Activated CD8-positive, alpha-beta T cell treated with anti-CD3 and anti-CD28 coated beads for 36 hours (primary cell): ENCODE measurements at places on chromosomes 12 and 14. TPM values are rescaled to one million over a fixed set of nuclear protein-coding genes. Genes with fewer than 3 reads are reported as not detected.
A peak's percentile ranks its signal among the peaks of the same experiment; 100 is the strongest.

- peak; percentile 94 for DNase-seq
- peaks cover 4% of the 10 kb centered on the region for H3K36me3 ChIP-seq
- peak overlapping the region; percentile 95 for H3K27ac ChIP-seq
- peaks cover 62% of the 10 kb centered on the region for H3K4me1 ChIP-seq
- no peaks in the 10 kb centered on the region for H3K27me3 ChIP-seq
Measured at GRCh38 chr12:4135919-4136605, 137.5 kb upstream of the CCND2 start.

Gene C14orf132
- total RNA-seq = 1.6 TPM

Gene SMIM41
- total RNA-seq = not detected

GRCh38 chr14:101495827-101496775 is 65.2 kb upstream of the DIO3 start:
- peaks cover 11% of the 10 kb centered on the region for H3K27me3 ChIP-seq
- H3K36me3 ChIP-seq = no peaks in the 10 kb centered on the region
- no peak for DNase-seq
- H3K27ac ChIP-seq = no peak overlapping the region
- no peak overlapping the region for H3K4me3 ChIP-seq
- no peaks in the 10 kb centered on the region for H3K4me1 ChIP-seq

Gene ASIC1
- total RNA-seq = 17.3 TPM

Gene ZFYVE1
- total RNA-seq = 7.2 TPM

DNA sequence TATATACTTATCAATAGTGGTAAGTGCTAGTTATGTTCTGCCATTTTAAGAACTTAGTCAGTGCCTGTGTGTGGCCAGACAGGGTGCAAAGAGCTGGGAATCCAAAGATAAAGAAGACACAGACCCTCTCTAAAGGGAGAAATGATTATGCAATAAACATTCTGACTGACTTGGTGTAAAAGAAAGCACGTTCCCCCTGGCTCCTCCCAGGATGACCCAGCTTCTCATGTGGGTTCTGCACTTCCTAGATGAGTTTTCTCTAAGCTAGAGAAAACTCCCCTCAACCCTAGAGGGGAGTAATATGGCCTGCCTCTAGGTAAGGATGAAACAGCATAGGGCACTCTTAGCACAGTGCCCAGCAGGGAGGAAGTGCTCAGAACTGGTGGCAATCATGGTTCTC is 231.2 kb downstream of the VRK1 start:
- H3K4me1 ChIP-seq = peaks cover 7% of the 10 kb centered on the region
- no peak overlapping the region for H3K4me3 ChIP-seq
- H3K27ac ChIP-seq = no peak overlapping the region

- H3K4me1 ChIP-seq = peaks cover 2% of the 10 kb centered on the region
- peaks cover 8% of the 10 kb centered on the region for H3K27me3 ChIP-seq
- H3K27ac ChIP-seq = no peak overlapping the region
Measured at GRCh38 chr12:109718390-109718789, 4.8 kb downstream of the FAM222A start.

DNA sequence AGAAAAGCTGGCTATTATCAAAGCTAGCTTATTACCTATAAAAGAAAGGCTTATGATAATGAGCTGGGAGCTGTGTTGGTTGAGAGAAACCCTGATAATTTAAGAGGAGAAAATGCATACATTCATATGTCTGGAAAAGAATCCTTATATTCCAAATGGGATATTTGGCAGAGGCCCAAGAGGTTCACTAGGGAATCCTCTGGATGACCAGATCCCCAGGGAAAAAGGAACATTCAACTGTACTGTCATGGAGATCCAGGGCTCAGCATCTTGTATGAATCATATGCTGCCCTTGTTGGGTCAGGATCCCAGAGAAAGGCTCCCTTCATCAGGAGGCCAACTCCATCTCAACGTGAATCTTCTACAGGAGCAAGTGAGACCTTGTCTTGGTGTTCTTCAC is 16.6 kb upstream of the FBXO34 start:
- DNase-seq = no peak
- H3K36me3 ChIP-seq = no peaks in the 10 kb centered on the region
- peaks cover 4% of the 10 kb centered on the region for H3K27me3 ChIP-seq
- H3K4me1 ChIP-seq = no peaks in the 10 kb centered on the region

GRCh38 chr12:110717037-110717436 is 25.7 kb downstream of the PPP1CC start:
- peaks cover 53% of the 10 kb centered on the region for H3K36me3 ChIP-seq
- no peaks in the 10 kb centered on the region for H3K27me3 ChIP-seq
- DNase-seq = no peak
- peaks cover 22% of the 10 kb centered on the region for H3K4me1 ChIP-seq
- peak overlapping the region; percentile 24 for H3K27ac ChIP-seq
- no peak overlapping the region for H3K4me3 ChIP-seq

DNA sequence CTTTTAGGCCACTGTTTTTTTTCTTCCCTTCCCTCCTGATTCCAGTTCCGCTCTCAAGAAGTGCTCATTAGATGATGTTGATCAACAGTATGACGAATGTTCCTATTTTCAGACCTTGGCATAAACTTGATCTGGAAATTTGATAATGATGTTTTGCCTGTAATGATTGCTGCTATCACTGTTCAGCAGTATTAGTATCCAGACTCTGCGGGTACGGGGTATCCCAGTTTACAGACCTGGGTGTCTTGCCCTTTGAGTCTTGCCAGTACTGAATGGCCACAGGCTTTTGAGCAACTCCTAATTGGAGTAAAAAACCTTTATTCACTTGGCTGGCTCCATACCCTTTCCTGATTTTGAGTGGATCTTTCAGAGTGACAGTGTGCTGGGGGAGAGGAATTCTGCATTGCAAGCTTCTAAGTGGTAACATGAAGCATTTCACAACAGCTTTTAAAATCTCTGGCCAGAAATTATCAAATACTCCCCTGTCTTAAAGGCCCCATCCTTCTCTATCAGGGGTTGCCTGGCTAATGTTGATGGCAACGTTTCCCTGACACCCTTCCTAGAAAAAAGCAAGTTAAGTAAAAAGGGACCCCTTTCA is 5.9 kb upstream of the ASB8 start:
- peaks cover 8% of the 10 kb centered on the region for H3K4me1 ChIP-seq
- H3K4me3 ChIP-seq = no peak overlapping the region
- H3K36me3 ChIP-seq = no peaks in the 10 kb centered on the region
- H3K27me3 ChIP-seq = peaks cover 5% of the 10 kb centered on the region
- no peak overlapping the region for H3K27ac ChIP-seq

Gene TAS2R9
- not detected for total RNA-seq

- no peaks in the 10 kb centered on the region for H3K36me3 ChIP-seq
- peak; percentile 94 for DNase-seq
- H3K27me3 ChIP-seq = no peaks in the 10 kb centered on the region
Measured at GRCh38 chr12:68364893-68365725, 32.9 kb upstream of the MDM1 start.

GRCh38 chr14:86946446-86946845 is 1046.5 kb downstream of the GALC start:
- no peaks in the 10 kb centered on the region for H3K27me3 ChIP-seq
- no peaks in the 10 kb centered on the region for H3K36me3 ChIP-seq
- no peak for DNase-seq
- H3K4me3 ChIP-seq = no peak overlapping the region
- H3K4me1 ChIP-seq = no peaks in the 10 kb centered on the region

GRCh38 chr14:64815257-64815656 is 64.5 kb downstream of the SPTB start:
- no peaks in the 10 kb centered on the region for H3K36me3 ChIP-seq
- DNase-seq = no peak
- peaks cover 5% of the 10 kb centered on the region for H3K4me1 ChIP-seq
- no peak overlapping the region for H3K4me3 ChIP-seq
- peaks cover 16% of the 10 kb centered on the region for H3K27me3 ChIP-seq

DNA sequence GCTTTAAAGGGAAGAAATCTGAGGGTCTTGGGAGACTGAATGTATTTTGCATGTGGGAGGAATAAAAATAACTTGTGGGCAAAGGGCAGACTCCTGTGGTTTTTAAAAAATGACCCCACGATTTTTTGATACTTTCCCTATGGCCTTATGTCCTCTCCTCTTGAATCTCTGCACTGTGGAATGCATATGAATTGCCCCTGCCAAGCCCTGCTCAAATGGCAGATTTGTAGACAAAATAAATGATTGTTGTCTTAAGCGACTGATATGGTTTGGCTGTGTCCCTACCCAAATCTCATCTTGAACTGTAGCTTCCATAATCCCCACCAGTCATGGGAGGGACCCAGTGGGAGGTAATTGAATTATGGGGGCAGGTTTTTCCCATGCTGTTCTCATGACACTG is 223.8 kb downstream of the DACT1 start:
- no peak for DNase-seq
- no peak overlapping the region for H3K27ac ChIP-seq
- H3K4me1 ChIP-seq = no peaks in the 10 kb centered on the region
- H3K36me3 ChIP-seq = no peaks in the 10 kb centered on the region

- H3K4me1 ChIP-seq = no peaks in the 10 kb centered on the region
- no peaks in the 10 kb centered on the region for H3K27me3 ChIP-seq
- no peaks in the 10 kb centered on the region for H3K36me3 ChIP-seq
- no peak for DNase-seq
Measured at GRCh38 chr12:40515041-40515816, 177.0 kb upstream of the CNTN1 start.

DNA sequence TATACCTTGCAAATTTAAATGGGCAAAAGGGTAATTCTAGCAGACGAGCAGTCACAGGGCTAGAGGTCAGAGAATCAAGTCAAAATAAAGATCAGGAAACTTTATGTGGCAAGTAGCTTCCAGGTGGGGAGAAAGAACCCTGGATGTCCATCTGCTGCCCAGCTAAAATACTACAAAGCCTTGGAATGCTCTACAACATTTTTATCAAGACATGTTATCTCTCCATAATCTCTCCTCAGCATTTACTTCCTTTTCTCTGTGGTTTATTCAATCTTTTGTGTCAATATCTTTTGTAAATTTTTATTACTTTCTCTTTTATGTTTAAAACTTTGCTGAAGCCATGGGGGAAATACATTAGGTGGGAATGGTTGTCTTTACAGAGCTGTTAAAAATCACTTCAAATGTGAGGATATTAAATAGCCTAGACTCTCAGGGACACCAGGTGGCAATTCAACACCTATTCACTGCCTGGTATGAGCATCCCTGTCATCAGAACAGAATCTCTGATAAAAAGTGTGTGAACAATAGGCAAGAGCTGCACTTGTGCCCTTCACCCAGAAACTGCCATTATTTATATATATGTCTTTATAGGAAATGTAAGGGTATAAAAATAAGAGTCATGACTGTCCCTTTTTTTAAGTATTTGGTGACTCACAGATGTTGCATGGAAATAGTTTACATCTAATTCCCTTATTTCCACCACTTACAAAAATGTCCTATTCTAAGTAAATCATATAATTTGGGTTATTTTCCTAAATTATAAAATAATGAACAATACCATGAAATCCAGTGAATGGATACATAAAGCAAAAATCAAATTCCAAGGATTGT is 152.9 kb downstream of the EPS8 start:
- no peak overlapping the region for H3K27ac ChIP-seq
- no peaks in the 10 kb centered on the region for H3K36me3 ChIP-seq
- no peak overlapping the region for H3K4me3 ChIP-seq
- no peak for DNase-seq

- DNase-seq = no peak
- no peak overlapping the region for H3K27ac ChIP-seq
- no peak overlapping the region for H3K4me3 ChIP-seq
- H3K27me3 ChIP-seq = peaks cover 11% of the 10 kb centered on the region
- no peaks in the 10 kb centered on the region for H3K36me3 ChIP-seq
Measured at GRCh38 chr14:104936361-104937155, 11.9 kb downstream of the PLD4 start.

Gene CD163
- not detected for total RNA-seq

Gene ETNK1
- 54.9 TPM for total RNA-seq

- no peaks in the 10 kb centered on the region for H3K36me3 ChIP-seq
- no peak for DNase-seq
Measured at GRCh38 chr14:103517721-103518421, 4.8 kb downstream of the CKB start.

DNA sequence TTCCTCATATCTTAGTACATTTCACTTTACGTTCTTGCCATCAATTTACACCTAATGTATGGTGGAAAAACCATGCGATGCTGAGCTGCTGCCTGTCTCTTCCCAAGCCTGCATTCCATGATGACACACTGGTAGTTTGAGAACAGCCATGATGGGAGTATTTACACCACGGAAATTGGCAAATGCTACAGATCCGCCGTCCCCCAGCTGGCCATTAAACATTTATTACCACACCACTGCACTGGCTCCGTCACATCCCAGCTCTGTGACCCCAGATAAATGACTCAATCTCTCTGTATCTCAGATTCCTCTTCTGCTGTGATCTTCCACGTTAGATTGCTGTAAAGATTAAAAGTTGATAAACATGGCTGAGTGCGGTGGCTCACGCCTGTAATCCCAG is 13.9 kb downstream of the ESRRB start:
- no peak overlapping the region for H3K4me3 ChIP-seq
- no peaks in the 10 kb centered on the region for H3K36me3 ChIP-seq
- H3K27me3 ChIP-seq = peaks cover 17% of the 10 kb centered on the region
- H3K4me1 ChIP-seq = no peaks in the 10 kb centered on the region
- H3K27ac ChIP-seq = no peak overlapping the region

DNA sequence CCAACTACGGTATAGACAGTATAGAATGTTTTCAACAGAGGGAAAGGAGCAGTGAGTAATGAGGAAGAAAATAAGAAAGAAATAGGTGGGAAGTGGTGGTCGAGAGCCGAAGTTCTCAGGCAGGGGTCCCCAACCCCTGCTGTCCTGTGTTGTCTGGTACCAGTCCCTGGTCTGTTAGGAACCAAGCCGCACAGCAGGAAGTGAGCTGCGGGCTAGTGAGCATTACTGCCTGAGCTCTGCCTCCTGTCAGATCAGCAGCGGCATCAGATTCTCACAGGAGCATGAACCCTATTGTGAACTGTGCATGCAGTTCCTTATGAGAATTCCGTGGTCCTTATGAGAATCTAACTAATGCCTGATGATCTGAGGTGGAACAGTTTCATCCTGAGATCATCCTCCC is 107.3 kb upstream of the PTPRR start:
- H3K4me1 ChIP-seq = no peaks in the 10 kb centered on the region
- no peak overlapping the region for H3K27ac ChIP-seq
- no peak overlapping the region for H3K4me3 ChIP-seq
- no peak for DNase-seq
- H3K27me3 ChIP-seq = no peaks in the 10 kb centered on the region

Gene FANCM
- total RNA-seq = 15.8 TPM

- no peaks in the 10 kb centered on the region for H3K4me1 ChIP-seq
- no peak overlapping the region for H3K27ac ChIP-seq
- peaks cover 5% of the 10 kb centered on the region for H3K27me3 ChIP-seq
- no peaks in the 10 kb centered on the region for H3K36me3 ChIP-seq
- no peak for DNase-seq
- H3K4me3 ChIP-seq = no peak overlapping the region
Measured at GRCh38 chr12:29612912-29613311, 115.4 kb upstream of the OVCH1 start.

GRCh38 chr12:91620992-91621391 is 438.4 kb upstream of the DCN start:
- H3K4me1 ChIP-seq = peaks cover 7% of the 10 kb centered on the region
- no peaks in the 10 kb centered on the region for H3K27me3 ChIP-seq
- no peak overlapping the region for H3K27ac ChIP-seq
- no peak overlapping the region for H3K4me3 ChIP-seq

GRCh38 chr14:63045234-63045611 is at the start of gene KCNH5:
Gene KCNH5, minus strand, starts transcription at chr14:63045458. Its CDS starts 272 bp downstream, at chr14:63045186.
- H3K4me3 ChIP-seq = no peak within 1 kb of the TSS
- H3K36me3 ChIP-seq = no peaks in the 10 kb centered on the region
- DNase-seq = peak; percentile 20
- H3K4me1 ChIP-seq = peaks cover 3% of the 10 kb centered on the region
- H3K27ac ChIP-seq = no peak within 1 kb of the TSS

- H3K36me3 ChIP-seq = peaks cover 34% of the 10 kb centered on the region
- no peak overlapping the region for H3K4me3 ChIP-seq
- no peak for DNase-seq
- peaks cover 49% of the 10 kb centered on the region for H3K4me1 ChIP-seq
Measured at GRCh38 chr12:47378222-47378582, 298.4 kb upstream of the AMIGO2 start.
